ENCODE measurements at places on chromosomes 2 and 18.

- no peak for DNase-seq
Observed at GRCh38 chr18:56000041-56000440, 412.0 kb upstream of the TCF4 start.

DNA sequence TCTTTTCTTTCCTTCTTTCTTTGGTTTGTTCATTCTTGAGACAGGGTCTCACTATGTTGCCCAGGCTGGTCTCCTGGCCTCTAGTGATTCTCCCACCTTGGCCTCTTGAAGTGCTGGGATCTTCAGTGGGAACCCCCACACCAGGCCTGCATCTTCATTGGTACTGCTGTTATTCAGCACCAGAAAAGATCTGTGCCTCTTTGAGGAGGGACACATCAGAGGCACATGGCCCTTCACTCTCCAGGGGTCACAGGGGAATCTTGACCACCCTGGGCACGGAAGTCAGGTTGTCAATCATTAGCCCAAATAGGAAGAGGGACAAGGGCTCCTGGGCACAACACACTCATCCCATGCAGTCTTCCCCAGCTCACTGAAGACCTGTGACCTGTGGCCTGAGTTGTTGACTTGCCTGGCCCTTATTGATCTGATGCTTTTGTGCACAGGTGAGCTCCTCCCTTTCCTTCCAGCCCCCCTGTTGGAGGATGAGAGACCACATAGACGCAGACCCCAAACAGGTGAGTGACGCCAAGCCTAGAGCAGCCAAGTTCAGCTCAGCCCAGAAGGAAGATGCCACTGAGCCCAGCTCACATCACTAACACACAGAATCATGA lies 33.0 kb upstream of the ODC1 start:
- DNase-seq, result no peak

DNA sequence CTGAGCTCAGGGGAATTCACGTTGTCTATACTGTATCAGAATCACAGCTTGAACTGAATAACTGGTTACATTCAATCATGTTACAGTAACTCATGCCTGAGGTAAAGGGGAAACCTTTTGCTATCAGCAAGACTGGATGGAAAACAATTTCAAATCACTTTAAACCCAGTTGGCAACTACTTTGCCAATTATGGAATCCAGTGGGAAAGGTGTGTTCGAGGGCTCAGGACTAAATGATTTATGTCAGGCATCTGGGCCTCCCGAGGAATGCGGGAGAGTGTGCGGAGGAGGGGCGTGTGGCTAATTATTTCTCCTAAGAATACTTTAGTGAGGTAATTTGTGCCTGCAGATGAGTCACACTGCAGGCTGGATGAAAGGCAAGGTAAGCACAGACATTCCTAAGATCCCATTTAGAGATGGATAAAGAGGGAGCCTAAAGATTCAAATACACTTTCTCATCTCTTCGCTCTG lies 100.1 kb downstream of the HRH4 start:
- no peak for DNase-seq

DNA sequence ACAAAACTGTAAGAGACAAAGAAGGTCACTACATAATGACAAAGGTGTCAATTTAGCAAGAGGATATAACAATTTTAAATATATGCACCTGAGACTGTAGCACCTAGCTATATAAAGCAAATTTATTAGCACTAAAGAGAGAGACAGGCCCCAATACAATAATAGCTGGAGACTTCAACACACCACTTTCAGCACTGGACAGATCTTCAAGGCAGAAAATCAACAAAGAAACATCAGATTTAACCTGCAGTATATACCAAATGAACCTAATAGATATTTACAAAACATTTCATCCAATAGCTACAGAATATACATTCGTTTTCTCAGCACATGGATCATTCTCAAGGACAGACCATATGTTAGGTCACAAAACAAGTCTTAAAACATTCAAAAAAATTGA lies 14.7 kb downstream of the MC2R start:
- no peak for DNase-seq

- DNase-seq, result no peak
Observed at GRCh38 chr2:39629646-39630045, 36.1 kb upstream of the TMEM178A start.
